Pulmonary artery endothelial cell (primary cell): ENCODE measurements at places on chromosomes 2 and 18. TPM values are rescaled to one million over a fixed set of nuclear protein-coding genes. Genes with fewer than 3 reads are reported as not detected.
A peak's percentile ranks its signal among the peaks of the same experiment; 100 is the strongest.

The RESP18 gene
- not detected in 2 replicates for total RNA-seq

DNA sequence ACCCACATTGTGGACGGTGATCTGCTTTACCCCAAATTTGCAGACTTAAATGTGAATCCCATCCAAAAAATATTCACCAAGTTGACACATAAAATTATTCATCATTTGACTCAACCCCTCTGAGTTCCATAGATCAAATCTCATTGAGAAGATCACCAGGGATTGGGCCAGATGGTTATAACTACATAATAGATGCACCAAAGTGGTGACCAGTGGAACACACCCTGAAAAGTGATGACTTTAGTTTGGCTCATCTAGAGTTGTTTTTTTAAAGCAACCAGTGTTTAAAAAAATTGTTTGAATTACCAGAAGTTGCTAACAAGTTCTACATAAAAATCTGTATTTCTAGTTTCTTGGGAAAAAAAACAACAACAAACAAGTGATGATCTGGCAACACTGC, 155.0 kb downstream of the PLCL1 start:
- no peak for DNase-seq

DNA sequence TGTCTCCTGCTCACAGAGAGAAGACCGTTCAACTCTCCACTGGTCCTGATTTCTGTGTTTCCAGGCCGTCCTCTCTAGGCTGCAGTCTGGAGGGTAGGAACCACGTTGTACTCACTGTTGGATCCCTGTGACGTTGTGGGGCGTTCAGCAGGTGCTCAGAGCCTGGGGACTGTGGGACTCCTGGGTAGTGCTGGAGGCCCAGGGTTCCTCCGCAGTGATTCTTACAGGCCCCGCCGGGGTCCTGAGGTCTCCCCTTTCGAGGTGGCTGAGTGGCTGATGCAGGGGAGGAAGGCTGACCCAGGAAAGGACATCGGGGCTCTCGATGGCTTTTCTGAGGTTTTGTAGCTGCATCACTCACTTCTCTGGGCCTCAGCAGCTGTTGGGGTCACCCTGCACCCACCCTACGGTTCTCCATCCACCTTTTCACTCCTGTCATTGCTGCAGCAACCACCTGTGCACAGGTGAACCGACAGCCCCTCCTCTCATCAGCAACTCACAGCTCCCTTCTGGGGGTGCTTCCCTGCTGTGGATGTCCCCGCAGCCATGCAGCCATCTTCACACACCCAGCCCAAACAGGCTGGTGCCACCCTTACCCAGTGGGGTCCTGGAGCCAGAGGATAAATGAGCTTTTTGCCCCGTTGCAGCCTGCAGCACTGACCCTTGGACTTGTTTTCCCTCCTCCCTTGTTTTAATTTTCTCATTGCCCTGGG, 169.6 kb upstream of the HDAC4 start:
- DNase-seq = no peak

The RMDN2 gene
- total RNA-seq = 2.8 and 3.0 TPM in 2 replicates

DNA sequence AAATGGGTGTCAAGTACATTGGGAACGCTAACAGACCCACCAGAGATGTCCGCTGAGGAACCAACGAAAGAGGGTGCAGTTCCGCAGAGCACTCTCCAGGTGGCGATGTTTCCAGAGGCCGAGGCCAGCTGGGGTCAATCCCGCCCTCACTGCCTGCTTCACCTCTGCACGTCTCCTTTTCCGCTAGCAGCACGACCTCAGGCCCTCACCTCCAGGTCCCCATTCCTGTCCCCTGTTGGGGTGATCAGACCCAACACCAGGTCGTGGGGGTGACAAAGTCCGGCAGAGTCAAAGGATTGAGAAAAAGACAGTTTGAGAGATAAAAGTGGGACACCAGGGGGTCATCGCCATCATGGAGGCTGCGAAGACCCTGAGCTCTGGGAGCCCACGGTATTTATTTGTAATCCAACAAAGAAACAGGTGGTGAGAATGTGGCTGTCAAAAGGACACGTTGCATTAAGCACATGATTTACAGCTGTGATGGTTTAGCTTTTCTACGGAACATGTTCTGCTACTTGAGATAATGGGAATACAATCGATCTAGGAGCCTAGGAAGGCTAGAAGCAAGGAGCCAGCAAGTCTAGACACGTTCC, 27.3 kb downstream of the ZAP70 start:
- DNase-seq = no peak

The EIF5B gene
- 28.9 and 33.3 TPM in 2 replicates for total RNA-seq

DNA sequence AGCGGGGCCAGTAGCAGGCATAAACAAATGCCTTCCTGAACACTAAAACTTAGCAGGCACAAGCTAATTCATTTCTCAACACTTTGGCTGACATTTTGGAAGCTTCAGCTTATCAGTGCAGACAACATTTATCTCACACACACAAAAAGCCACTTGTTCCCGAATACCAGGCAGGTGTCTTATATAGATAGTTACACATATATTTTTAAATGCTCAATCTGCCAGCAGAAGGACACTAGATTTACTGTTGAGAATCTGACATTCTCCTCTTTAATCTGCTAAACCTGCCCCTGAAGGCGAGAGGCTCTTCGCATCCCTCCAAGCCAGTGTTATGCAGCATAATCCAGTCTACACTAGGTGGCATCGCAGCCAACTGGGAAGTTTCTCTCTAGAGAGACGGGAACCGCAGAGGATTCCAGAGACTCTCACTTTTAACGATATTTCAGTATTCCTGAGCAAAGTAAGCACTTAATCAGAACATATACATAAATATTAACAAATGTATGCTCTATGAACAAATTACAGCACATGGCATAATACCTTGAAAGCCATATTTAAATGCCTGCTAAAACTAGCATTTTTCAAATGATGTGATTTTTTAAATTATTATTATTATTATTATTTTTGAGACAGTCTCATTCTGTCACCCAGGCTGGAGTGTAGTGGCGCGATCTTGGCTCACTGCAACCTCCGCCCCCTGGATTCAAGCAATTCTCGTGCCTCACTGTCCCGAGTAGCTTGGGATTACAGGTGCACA, 90.2 kb upstream of the SCG2 start:
- DNase-seq = peak; percentile 11

DNA sequence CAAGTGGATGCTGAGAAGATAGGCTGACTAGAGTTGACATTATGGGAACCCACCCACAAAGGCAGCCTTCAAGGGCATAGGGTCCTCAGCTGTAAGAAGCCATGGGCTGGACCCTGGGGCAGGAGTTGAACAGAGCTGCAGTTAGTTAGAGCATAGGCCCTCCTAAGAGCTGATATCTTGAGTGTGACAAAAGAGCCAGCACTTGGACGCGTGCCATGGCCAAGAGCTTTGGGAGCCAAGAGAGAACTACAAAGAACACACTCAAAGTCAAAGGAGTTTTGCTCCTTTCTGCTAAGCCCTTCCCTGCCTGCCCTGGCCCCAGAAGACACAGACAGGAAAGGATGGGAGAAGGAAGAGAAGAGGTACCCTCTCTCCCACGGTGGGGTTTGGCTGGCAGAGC, 29.9 kb upstream of the AGAP1 start:
- DNase-seq = no peak

DNA sequence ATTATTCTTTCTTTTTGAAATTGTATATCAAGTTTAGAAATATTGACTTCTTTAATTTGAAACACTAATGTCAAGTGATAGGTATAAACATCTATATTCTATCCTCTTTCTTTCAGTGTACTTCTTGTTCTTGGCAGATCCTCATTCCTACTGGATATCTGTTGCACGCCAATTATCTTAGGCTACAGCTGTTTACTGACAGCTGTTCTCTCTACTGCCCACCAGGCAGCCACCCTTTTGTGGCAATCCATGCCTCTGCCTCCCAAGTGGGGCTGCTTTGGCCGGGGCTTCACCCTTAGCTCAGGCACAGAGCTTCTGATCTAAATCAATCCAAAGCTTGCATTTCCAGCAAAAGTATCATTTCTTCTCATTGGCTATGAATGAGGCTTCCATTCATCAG, 50.6 kb upstream of the ITSN2 start:
- no peak for DNase-seq

DNA sequence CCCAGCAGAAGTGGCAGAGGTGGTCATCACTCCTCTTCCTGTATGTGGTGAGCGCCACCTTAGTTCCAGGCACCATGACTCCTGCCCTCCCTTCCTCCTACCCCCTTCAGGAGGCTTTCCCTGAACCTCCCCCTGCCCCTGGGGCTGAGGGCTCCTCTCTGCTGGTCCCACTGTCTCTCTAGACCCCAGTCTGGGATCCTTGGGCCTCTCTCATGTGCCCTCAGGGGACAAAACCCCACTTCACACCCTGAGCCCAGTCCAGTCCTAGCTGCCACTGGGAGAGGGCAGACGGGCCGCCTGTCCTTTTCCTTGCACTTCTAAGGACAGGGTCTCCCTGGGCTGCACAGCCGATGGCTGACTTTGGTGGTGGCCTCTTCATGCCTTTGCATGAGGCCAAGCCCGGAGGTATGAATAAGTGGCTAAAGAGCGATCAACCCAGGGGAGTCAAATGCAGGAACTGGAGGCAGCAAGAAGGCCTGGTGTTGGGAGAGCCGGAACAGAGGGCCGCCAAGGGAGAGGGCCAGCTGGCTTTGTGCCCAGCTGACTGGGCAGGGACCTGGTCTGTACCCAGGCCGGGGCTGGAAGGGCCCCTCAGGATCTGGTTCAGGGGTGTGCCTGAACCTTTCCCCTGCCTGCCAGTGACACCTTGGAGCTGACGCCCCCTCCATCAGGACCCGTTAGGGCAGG, 29.5 kb downstream of the GLI2 start:
- no peak for DNase-seq

GRCh38 chr2:119383410-119384140, 16.8 kb downstream of the DBI start:
- DNase-seq = no peak

DNA sequence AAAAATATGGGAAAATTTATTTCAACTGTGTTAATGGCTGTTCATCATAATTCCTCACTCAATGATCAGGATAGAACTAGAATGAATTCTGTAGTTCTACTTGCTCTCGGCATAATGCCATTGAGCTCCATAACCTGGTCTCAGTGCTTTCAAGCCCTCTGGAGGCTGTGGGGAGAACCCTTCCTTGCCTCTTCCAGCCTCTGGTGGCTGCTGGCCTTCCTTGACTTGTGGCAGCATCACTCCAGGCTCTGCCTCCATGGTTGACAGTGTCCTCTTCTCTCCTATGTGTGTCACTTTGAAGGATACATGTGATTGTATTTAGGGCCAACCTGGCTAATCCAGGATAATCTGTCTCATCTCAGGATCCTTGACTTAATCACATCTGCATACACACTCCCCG, 26.9 kb upstream of the CABYR start:
- DNase-seq = no peak

The MC4R gene
- not detected in 2 replicates for total RNA-seq

The ASB18 gene
- total RNA-seq = not detected in 2 replicates

DNA sequence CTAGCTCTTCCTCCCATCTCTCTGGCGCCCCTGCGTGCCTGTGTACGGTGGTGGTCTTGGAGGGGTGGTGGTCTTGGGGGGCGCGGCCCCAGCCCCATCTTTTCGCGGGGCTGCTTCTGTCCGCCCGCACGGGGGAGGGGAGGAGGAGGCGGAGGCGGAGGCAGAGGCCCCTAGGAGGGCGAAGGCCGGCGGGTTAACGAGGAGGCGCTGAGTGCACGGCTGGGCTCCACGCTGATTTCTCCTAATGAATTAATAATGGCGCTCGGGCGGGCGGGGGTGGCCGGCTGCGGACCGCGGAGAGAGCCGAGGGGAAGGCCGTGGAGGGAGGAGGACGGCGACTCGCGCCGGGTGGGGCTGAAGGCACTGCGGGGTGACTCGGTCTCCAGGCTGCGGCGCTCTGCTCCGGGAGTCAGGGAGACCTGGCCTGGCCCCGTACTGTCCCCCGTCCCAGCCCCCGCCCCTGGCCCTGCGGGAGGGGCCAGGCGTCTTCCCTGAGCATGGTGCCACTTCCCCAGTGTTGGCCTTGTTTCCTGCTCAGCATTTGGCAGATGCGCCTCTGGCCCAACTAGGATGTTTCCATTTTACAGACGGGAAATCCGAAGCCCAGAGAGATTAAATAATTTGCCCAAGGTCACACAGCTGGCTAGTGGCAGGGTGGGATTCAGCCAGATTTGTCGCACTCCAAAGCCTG, 6.0 kb downstream of the GAREM2 start:
- DNase-seq = no peak

DNA sequence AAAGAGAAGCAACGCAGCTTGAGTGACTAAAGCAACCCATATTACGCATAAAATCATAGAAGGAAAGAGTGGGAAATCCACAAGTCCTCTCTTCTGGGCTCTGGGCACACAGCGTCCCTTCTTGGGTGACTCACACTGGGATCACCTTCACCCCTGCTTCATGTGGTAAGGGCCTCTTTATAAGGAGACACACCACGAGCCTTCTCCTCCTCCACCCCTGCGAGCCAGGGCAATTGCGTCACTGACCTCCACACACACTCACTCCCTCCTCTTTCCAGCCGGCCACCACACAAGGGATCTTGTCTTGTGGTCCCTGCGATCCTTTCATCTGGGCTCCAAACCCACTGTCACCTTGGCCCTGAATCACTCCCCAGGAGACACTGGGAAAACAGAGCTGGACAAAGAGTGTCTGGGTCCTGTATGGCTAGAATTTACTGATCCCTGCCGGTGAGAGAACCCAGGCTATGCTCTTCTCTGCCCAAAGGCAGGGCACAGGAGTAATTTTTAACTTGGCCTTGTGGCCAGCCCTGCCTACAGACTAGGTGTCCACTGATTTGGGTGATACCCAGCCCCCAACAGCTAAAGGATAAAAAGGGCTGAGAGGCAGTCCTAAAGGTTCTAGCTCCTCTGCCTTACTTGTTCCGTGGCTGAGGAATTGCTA, 35.3 kb downstream of the NHEJ1 start:
- no peak for DNase-seq
